Left ventricle myocardium superior (tissue), 1 donor: ENCODE measurements at places on chromosomes 2 and 18. TPM values are rescaled to one million over a fixed set of nuclear protein-coding genes. Genes with fewer than 3 reads are reported as not detected.

Gene DPP4
- 6.7 TPM for total RNA-seq

Gene MC5R
- total RNA-seq, result not detected

Gene GAD1
- not detected for total RNA-seq

Gene AP1S3
- total RNA-seq, result 0.50 TPM

Gene ALLC
- total RNA-seq, result not detected

- no peak for DNase-seq
These were observed 364.7 kb downstream of the GPD2 start for GRCh38 chr2:156800781-156801361.

- DNase-seq, result no peak
These were observed 35.0 kb upstream of the CCDC85A start for GRCh38 chr2:56148825-56149224.

GRCh38 chr2:33406622-33407021 lies 69.8 kb upstream of the RASGRP3 start:
- DNase-seq, result no peak

- no peak for DNase-seq
These were observed 69.7 kb downstream of the TGOLN2 start for GRCh38 chr2:85257970-85258605.

DNA sequence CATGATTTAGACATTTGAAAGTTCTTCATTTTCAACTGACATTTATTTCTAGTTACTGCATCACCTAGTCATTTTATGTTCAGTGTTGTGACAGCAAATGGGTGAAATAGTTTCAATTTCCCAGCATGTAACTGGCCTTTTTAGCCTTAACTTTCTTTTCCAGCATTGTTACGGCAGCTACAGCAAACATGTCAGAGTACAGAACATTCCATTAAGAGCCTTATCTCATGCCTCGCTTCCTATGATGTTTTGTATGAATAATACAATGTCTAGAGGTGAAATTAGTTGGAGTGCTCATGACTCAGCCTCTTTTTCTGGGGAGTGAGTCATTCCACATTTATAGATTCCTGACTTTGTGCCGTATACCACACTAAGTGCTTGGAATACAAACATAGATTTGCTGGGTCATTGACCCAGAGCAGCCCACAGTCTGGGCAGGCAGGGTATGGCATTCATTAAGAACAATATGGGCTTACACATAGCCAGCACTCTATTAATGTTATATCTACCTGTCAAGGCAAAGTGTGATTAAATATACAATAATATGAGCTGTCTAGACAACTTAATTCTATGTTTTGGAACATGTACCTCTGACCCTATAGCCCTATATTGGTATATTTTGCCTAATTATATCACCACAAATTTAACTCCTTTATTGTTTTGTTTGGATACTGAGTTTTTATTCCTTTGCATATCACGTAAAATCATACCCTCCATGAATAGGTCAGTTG lies 72.2 kb downstream of the MAP2 start:
- DNase-seq, result no peak

GRCh38 chr18:72973841-72974240 lies 106.1 kb upstream of the NETO1 start:
- no peak for DNase-seq

DNA sequence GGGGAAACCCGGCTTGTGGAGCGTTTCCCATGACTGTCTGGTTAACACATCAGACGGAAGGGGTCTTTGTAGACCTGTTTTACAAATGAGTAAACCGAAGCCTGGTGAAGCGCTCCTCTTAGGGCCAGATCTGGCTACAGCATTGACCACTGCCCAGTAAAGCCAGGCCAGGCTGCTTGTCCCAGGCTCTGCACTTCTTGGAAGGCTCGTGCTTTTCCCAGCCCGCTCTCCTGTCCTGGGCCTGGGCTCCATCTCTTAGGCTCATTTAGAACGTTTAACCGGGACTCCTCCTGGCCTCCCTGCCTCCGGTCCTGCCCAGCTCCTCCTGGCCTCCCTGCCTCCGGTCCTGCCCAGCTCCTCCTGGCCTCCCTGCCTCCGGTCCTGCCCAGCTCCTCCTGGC lies 4.8 kb downstream of the GPC1 start:
- no peak for DNase-seq

GRCh38 chr18:62939433-62939832 lies 224.1 kb downstream of the PHLPP1 start:
- no peak for DNase-seq

GRCh38 chr2:226273440-226273839 lies 526.2 kb downstream of the IRS1 start:
- no peak for DNase-seq

DNA sequence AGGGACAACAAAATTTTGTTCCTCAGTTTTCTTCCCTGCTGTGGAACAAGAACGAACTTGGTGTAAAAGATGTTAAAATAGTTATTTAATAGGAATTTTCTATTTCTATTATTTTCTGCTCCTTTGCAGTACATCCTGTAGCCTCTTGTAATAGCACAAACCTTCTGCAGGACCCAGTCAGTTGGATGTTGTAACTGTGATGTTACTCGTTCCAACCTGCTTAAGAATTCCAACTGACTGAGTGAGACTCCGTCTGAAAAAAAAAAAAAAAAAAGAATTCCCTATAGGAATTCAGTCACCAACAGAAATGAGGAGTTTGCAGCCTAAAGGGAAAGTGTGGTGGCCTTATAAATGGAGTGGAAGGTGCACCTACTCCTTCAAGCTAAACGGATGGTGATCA lies 46.4 kb upstream of the CDH20 start:
- no peak for DNase-seq
